Mesothelial cell of epicardium (in vitro differentiated cells): ENCODE measurements at places on chromosomes 6 and 20. TPM values are rescaled to one million over a fixed set of nuclear protein-coding genes. Genes with fewer than 3 reads are reported as not detected.
A peak's percentile ranks its signal among the peaks of the same experiment; 100 is the strongest.

Gene COQ3
- 4.9 to 6.1 TPM (median 5.6 TPM) in 3 replicates for total RNA-seq

DNA sequence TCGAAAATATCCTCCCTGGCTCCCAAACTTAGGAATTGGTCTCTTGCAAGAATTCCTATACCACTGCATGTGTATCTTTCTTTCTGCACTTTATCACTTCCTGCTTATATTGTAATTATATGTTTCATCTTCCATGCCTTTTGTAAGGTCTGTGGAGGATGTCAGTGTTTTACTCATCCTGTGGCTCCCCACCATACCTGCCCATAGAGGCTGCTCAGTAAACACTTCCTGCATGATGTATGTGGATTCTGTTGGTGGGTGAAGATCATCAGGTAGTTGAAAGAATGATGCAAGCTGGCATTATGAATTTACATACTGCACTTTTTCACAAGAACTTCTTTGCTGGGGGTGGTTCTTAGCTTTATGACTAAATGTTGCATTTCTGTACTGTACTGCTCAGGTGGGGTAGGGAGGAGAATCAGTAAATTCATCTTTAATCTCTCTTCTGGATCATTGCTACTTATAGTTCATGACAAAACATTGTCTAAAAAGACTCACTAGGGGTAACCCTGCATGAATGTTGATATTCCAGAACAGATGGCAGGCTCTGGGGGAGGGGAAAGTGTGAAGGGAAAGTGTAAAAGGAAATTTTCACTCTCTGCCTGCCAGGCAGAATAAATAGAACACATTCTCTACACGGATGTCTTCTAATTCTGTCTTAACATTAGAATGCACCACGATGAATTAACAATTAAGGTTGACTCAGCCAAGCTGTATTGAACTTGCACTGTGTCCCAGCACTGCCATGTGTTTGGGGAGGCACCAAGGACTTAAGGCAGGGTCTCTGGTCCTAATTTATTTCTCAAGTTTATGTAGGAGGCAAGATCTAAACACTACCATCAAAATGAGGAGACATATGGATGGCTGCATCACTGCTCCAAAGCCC is 36.0 kb upstream of the KLHL31 start:
- no peaks in the 10 kb centered on the region for H3K4me1 ChIP-seq
- no peak for DNase-seq
- H3K27me3 ChIP-seq: no peaks in the 10 kb centered on the region
- H3K27ac ChIP-seq: no peak overlapping the region

GRCh38 chr6:138109042-138109997 is 2.1 kb upstream of the PERP start:
- peaks cover 22% of the 10 kb centered on the region for H3K4me1 ChIP-seq
- H3K36me3 ChIP-seq: no peaks in the 10 kb centered on the region
- DNase-seq: peak; percentile 33
- peaks cover 8% of the 10 kb centered on the region for H3K27me3 ChIP-seq
- no peak overlapping the region for H3K4me3 ChIP-seq

DNA sequence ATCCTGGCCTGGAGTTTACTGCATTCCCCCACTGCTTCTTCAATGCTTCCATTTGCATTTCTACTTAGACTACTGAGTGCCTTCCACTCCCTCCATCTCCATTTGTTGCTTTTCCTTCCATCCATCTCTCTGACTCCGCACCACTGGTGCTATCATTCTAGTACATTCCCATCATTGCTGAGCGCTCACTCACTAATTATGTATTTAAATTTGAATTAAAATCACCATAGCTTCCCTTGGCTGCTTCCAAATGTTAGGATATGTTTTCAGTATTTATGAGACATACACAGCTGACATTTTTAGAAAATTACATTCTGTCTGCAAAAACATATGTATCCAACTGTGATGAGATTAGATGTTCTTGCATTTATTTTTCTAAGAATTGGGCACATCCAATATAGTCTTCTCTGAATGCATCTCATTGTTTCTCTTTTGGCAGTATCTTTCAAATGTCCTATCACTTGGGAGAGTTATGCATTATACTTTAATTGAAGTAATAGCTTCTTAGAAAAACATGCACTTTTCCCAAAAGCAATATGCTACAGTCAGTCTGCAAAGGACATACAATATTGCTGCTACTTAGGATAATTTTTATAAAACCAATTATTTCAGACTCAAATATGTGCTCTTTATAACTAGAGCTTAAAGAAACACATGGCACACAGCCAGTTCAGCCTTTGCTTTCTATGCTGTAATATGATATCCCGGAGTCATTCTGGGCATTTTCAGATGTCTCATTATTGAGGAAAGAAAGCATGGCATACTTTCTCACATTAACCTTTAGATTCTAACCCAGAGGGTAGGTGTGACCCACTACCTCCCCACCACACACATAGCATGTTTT is 12.1 kb upstream of the COL21A1 start:
- no peak for DNase-seq
- no peaks in the 10 kb centered on the region for H3K36me3 ChIP-seq
- H3K27me3 ChIP-seq: peaks cover 7% of the 10 kb centered on the region
- peak overlapping the region; percentile 93 for H3K27ac ChIP-seq
- H3K4me3 ChIP-seq: no peak overlapping the region
- H3K4me1 ChIP-seq: peaks cover 47% of the 10 kb centered on the region

Gene BCAS1
- total RNA-seq: 0.18 to 0.20 TPM (median 0.20 TPM) in 3 replicates

- H3K4me1 ChIP-seq: no peaks in the 10 kb centered on the region
- H3K27ac ChIP-seq: no peak overlapping the region
- H3K4me3 ChIP-seq: no peak overlapping the region
- DNase-seq: no peak
- no peaks in the 10 kb centered on the region for H3K27me3 ChIP-seq
These were observed 74.8 kb upstream of the SHLD1 start for GRCh38 chr20:5675103-5676091.

Gene CLDN20
- not detected in 3 replicates for total RNA-seq

GRCh38 chr6:74000666-74001490 is 304.9 kb downstream of the CD109 start:
- no peak overlapping the region for H3K27ac ChIP-seq
- no peaks in the 10 kb centered on the region for H3K4me1 ChIP-seq
- H3K27me3 ChIP-seq: no peaks in the 10 kb centered on the region
- no peak for DNase-seq
- no peak overlapping the region for H3K4me3 ChIP-seq

GRCh38 chr6:13034316-13034715 is 294.0 kb downstream of the TBC1D7 start:
- H3K36me3 ChIP-seq: no peaks in the 10 kb centered on the region
- DNase-seq: no peak
- H3K4me1 ChIP-seq: peaks cover 6% of the 10 kb centered on the region
- H3K27ac ChIP-seq: no peak overlapping the region
- H3K4me3 ChIP-seq: no peak overlapping the region

DNA sequence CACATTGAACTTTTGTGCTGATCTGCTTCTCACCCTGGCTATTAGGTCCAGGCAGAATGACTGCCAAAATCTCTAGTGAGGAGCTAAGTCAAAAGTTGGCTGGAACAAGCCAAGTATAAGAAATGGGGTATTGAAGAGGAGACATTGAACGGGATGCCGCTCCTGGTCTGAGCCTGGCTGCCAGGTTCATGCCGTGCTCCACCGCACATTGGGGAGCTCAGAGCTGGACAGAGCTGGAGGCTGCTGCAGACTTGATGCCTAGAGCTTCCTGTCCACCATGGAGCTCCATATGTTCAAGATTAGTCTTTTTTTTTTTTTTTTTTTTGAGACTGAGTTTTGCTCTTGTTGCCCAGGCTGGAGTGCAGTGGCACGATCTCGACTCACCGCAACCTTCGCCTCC is 4.1 kb upstream of the IFT52 start:
- H3K36me3 ChIP-seq: no peaks in the 10 kb centered on the region
- no peaks in the 10 kb centered on the region for H3K27me3 ChIP-seq
- no peak overlapping the region for H3K27ac ChIP-seq
- peaks cover 32% of the 10 kb centered on the region for H3K4me1 ChIP-seq
- no peak overlapping the region for H3K4me3 ChIP-seq
- no peak for DNase-seq

GRCh38 chr6:170298688-170299087 is 7.8 kb upstream of the DLL1 start:
- no peak for DNase-seq
- H3K4me3 ChIP-seq: no peak overlapping the region
- no peak overlapping the region for H3K27ac ChIP-seq
- H3K4me1 ChIP-seq: peaks cover 10% of the 10 kb centered on the region
- peaks cover 74% of the 10 kb centered on the region for H3K27me3 ChIP-seq

Gene TFAP2C
- 9.8 to 10.3 TPM (median 10.2 TPM) in 3 replicates for total RNA-seq

- peaks cover under 1% of the 10 kb centered on the region for H3K36me3 ChIP-seq
- H3K27ac ChIP-seq: no peak overlapping the region
- peaks cover 29% of the 10 kb centered on the region for H3K27me3 ChIP-seq
- peaks cover 9% of the 10 kb centered on the region for H3K4me1 ChIP-seq
- DNase-seq: no peak
- H3K4me3 ChIP-seq: no peak overlapping the region
These were observed 119.0 kb upstream of the STMND1 start for GRCh38 chr6:16982807-16983206.

Gene ZHX3
- total RNA-seq: 13.9 to 18.3 TPM (median 17.6 TPM) in 3 replicates

Gene LRFN2
- not detected in 3 replicates for total RNA-seq

- H3K4me1 ChIP-seq: peaks cover 38% of the 10 kb centered on the region
- H3K27ac ChIP-seq: no peak overlapping the region
These were observed 98.7 kb downstream of the BACH2 start for GRCh38 chr6:90197854-90198496.

GRCh38 chr20:45257711-45258110 is 3.3 kb upstream of the SLPI start:
- no peak for DNase-seq
- H3K4me3 ChIP-seq: no peak overlapping the region
- H3K27ac ChIP-seq: no peak overlapping the region
- no peaks in the 10 kb centered on the region for H3K4me1 ChIP-seq

Gene POLR1C
- total RNA-seq: 39.5 to 43.4 TPM (median 41.3 TPM) in 3 replicates

DNA sequence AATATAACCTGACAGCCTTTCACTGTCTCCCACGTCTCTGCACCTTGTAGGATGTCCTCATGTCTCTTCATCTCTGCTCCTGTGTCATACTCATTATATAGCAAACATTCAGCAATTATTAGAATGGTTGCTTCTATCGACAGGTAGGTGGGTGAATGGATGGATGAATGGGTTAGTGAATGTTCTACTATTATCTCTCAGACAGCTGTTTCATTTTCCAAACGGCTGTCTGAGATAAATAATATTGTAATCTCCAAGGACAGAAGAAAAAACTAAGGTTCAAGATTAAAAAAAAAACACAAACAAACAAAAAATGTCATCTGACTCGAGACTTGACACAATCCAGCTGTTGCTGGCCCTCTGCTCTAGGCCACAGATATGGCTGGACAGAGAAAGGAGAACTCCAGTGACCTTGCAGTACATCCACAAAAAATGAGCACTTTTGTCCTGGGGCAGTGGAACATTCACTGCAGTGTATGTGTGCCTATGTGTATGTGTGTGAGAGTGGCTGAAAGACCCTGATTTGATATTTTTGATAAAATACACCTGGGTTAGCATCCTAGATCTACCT is 2.1 kb downstream of the HNF4A start:
- H3K27ac ChIP-seq: no peak overlapping the region
- H3K4me3 ChIP-seq: no peak overlapping the region
- peaks cover 6% of the 10 kb centered on the region for H3K27me3 ChIP-seq
- H3K4me1 ChIP-seq: no peaks in the 10 kb centered on the region
- DNase-seq: no peak
